Nucleus accumbens (tissue), 56 donors: ENCODE measurements at places on chromosomes 6 and 20.

GRCh38 chr6:5995658-5995948 lies 11.1 kb downstream of the NRN1 start:
- DNase-seq, result no peak

GRCh38 chr6:1553562-1554083 lies 56.1 kb upstream of the FOXC1 start:
- no peak for DNase-seq

GRCh38 chr20:46630306-46630705 lies 21.0 kb downstream of the SLC13A3 start:
- DNase-seq, result no peak

- no peak for DNase-seq
These were observed 11.6 kb downstream of the CDH22 start for GRCh38 chr20:46296526-46297250.

DNA sequence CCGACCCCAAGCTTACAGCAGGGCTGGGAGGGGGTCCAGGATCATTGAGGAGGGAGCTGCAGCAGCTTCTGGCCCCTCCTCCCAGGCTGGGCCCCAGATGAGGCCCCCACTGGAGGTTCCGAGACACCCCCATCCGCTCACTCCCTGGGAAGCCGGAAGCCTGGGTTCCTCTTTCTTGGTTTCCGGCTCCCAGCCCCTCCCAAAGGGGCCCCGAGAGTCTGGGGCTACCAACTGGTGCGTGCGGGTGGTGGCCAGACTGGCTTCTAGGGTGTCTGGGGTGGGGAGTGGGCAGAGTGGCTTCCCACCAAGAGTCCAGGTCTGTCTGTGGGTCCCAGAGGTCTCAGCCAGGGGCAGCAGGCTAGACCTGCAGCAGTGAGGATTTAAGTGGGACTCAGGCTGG lies 2.2 kb downstream of the RGS19 start:
- DNase-seq, result peak; percentile 14

DNA sequence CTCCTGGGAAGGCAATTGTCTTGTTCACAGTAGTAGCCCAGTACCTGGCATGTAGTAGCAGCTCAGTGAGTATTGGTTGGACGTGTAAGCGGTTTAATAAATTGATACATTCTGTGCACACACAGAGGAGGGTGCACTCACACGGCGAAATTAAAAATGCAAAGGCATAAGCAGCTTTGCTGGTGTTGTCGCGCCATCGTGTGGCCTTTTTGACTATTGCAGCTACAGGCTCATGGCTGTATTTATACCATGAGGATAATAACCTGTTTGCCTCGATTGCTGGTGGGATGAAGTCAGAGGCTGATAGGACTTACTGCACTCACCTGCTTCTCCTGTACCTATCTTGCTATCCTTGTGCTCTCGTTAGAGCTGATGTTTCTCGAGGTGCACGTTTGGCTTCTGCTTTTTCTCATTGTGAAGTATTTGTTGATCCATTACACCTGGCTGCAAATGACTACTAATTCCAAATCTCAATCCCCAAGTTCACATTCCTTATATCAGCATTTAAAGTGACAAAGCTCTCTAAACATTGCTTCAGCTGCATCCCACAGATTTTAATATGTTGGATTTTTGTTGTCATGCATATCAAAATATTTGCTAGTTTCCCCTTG lies 61.5 kb downstream of the TBXT start:
- DNase-seq, result peak; percentile 40

DNA sequence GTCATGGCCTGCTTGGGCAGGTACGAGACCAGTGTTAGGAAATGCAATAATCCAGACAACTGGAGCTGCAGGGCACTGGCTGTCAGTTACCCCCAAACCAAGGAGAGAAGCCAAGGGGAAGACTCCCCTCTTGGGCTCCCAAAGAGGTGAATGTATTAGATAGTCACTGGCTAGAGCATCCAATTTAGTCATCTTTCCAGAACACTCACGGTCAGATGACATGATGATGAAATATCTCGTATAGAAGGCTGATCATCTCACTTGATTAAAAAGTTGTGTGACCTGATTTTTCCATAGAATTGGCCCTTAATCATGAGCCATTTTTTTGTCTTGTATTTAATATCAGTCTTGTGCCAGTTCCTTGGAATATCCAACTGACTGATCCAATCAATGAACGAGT lies 40.7 kb downstream of the SLC22A3 start:
- DNase-seq, result no peak

DNA sequence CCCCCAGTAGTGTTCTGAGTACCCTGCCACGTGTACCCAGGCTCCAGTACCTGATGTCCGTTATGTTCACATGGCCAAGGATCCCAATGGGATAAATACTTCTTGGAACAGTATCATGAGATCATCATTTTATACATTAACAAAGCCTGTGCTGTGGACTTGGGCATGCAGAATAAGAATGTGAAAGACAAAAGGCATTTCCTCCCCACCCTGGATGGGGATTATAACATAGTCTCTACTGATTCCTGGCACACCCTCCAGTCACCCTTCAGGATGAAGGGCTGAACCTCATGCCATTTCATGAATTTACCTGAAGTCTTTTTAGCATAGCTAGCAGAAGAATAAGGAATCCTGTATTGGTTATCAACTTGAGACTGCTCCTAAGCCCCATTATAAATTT lies 2.8 kb downstream of the TNFRSF21 start:
- no peak for DNase-seq

DNA sequence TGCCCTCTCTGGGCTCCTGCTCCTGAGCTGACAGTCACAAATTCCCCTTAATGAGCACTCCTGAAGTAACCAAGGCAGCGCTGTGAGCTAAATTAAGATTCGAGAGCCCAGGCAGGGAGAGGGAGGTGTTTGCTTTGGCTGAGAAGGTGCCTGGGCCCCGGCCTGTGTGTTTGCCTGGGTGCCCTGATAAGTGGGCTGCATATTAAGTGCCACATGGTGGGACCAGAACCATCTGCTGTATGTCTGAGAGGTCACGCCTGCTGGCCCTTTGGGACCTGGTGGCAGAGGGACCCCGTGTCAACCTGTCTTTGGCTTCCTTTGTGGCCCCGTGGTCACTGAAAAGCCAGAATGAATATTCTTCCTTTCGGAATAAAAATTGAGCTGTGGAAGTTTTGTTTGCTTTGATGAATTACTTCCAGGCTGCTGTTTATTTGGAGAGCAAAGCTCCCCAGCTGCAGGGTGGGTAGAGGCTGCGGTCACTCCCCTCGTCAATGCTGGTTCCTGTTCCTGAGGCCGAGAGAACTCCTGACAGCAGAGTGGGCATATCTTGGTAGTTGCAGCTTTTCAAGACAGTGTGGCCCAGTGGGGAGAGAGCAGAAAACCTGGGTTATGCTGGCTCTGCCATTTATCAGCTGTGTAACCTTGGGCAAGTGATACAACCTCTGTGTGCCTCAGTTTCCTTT lies 17.5 kb upstream of the KCNK16 start:
- no peak for DNase-seq

- DNase-seq, result no peak
These were observed 106.1 kb upstream of the ASF1A start for GRCh38 chr6:118787724-118788423.

- DNase-seq, result peak; percentile 43
These were observed 74.7 kb upstream of the MAFB start for GRCh38 chr20:40763646-40764295.

DNA sequence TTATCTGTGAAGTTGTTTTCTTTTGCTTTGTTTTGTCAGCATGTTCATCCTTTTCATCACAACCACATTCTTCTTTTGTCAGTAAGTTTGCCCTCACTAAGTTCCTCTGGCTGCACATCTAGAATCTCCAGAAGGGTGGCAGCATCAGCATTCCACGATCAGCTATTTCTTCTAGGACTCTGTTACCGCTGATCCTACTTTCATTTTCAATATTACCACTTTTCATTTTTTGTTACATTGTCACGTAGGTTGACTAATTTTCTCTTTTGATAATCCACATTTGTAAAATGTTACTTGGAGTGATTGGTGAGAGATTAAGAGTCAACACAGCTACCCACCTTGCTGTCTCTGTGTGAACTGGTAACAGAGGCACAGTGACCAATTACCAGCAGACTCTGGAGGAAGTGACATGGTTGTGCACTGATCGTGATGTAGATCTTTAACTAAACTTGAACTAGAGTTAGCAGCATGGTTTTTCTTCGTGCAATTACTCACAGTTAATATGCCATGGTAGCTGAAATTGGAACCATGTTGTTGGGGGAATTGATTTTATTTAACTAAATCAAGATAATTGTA lies 307.9 kb upstream of the SLC35B3 start:
- no peak for DNase-seq

GRCh38 chr6:141501616-141502015 lies 631.1 kb upstream of the GJE1 start:
- DNase-seq, result no peak

DNA sequence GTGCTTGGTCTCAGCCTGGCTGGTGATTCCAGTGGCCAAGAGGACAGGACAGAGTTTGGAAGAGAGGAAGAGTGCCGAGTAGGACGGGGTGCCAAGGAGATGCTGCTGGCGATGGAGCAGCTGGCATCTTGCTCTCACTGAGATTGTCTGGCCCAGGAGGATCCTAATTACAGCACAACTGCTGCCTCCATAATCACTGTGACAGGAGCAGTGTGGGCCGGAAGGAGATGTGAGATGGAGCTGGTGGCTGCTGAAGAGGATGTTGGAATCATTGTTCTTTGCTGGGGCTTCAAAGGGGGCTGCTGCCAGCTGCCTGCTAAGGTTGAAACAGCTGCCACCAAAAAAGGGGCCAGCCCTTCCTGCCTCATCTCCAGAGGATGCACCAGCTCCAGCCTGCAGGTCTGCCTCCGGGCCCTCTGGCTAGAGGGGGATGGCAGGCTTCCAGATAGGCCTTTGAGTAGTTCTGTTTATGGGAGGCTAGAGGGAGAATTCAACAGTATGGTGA lies 214.4 kb downstream of the RNF144B start:
- no peak for DNase-seq

DNA sequence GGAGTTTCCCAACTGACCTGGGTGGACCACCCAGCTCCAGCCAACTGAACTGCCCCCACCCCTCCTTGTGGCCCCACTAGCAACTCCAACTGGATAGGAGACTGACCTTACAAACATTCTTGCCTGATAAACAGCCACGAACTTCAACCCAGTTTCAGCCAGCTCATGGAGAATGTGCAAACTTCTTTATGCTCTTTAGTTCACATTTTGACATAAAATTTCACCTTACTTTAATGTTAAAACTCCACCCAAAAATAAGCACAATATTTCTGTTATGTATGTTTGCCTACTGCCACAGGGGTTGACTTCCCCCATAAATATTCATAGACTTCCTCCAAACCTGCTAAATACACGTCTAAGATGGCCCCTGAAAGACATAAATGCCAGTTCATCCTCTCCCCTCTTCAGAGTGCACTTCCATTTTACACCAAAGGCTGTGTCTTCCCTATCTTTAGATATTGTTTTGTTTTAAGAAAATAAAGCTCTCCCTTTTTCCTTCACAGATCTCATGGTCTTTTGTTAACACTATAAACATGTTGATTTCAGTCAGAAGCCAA lies 643.7 kb downstream of the EPM2A start:
- no peak for DNase-seq

DNA sequence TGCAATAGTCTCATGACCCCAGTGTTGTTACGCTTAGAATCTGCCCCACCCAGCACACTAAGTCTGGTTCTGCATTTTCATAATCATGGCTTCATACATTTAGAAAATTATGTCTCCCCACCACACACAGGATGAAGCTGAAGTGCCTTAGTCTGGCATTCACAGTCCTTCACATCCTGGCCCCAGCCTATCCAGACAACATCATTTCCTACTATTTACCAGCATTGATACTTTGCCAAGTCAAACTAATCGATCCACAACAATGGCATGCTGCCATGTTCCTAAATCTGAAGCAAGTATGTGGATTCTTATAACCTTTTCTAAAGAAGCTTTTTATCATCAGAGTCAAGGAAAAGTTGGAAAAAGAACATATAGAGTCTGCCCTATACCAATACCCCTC lies 132.4 kb upstream of the FBXL4 start:
- DNase-seq, result no peak

- no peak for DNase-seq
These were observed 66.0 kb upstream of the ADGRG6 start for GRCh38 chr6:142235791-142236190.

- DNase-seq, result no peak
These were observed 200.5 kb upstream of the PCSK2 start for GRCh38 chr20:17026346-17026745.

DNA sequence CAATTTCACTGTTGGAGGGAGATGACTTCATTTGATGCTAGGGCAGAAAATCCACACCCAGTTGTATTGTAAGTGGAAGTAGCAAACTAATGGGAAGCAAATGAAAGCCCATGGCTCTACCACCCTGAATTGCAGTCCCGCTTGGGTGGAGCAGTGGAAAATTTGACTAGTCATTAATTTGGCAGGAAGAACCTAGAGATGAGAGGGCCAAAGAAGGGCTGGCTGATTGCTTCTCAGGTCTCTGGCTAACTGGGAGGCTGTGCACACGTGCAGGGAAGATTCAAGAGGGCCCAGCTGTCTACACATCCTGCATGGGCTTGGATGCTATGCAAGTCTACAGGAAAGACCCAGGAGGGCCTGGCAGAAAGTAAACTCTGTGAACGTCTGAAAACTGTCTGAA lies 466.2 kb downstream of the TFAP2A start:
- no peak for DNase-seq

GRCh38 chr20:62052336-62052841 lies 13.3 kb downstream of the TAF4 start:
- no peak for DNase-seq

- no peak for DNase-seq
These were observed 17.5 kb downstream of the ELMO2 start for GRCh38 chr20:46388937-46389336.

GRCh38 chr6:87126501-87126900 lies 28.9 kb upstream of the ZNF292 start:
- DNase-seq, result no peak

- no peak for DNase-seq
These were observed 8.3 kb downstream of the FGD2 start for GRCh38 chr6:37013516-37014491.

DNA sequence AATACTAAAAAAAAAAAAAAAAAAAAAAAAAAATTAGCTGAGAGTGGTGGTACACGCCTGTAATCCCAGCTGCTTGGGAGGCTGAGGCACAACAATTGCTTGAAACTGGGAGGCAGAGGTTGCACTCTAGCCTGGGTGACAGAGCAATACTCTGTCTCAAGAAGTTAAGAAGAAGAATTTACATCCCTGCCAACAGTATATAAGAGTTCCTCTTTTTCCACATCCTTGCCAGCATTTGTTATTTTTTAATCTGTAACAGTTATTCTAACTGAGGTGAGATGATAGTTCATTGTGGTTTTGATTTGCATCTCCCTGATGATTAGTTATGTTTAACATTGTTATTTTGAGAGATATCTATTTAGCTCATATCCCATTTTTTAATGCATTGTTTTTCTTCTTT lies 20.3 kb upstream of the DYNLRB1 start:
- DNase-seq, result no peak

GRCh38 chr20:52160621-52161204 lies 30.9 kb downstream of the ZFP64 start:
- DNase-seq, result no peak

GRCh38 chr6:149031859-149032598 lies 285.2 kb downstream of the UST start:
- no peak for DNase-seq

GRCh38 chr6:64505312-64505711 lies 869.7 kb downstream of the PHF3 start:
- DNase-seq, result no peak

GRCh38 chr20:44537993-44538392 lies 16.1 kb upstream of the SERINC3 start:
- no peak for DNase-seq

- DNase-seq, result no peak
These were observed 7.9 kb downstream of the AGPAT4 start for GRCh38 chr6:161265975-161266374.

GRCh38 chr6:36297051-36297450 lies 27.2 kb downstream of the PNPLA1 start:
- DNase-seq, result no peak
